ENCODE measurements at places on chromosomes 6 and 20.

DNA sequence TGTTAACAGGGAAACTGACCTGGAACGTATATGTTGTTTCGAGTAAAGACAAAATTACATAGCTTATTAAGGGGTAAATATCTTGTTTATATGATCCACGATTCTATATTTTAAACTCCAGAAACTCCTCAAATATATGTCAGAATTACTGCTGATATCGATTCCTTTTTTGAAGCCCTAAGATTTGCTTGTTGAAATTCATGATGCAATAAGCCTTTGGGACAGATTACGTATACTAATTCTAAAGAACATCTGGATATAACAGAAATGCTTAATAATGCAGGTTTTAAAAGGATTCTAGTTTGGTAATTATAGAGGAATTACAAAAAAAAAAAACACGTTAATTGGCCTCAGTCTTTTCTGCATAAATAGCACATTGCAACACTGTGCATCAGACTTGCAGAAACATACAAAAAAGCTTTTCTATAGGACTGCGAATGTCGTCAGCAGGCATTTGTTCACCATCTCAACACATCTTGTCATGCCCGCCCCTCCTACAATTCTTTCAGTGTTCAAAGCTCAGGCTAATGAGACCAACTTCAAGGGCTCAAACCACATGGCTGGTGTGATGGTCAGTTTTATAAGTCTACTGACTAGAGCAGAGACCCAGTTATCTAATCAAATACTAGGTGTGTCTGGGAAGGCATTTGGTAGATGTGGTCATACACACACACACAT is 74.9 kb downstream of the AGPAT4 start:
- DNase-seq, result no peak

DNA sequence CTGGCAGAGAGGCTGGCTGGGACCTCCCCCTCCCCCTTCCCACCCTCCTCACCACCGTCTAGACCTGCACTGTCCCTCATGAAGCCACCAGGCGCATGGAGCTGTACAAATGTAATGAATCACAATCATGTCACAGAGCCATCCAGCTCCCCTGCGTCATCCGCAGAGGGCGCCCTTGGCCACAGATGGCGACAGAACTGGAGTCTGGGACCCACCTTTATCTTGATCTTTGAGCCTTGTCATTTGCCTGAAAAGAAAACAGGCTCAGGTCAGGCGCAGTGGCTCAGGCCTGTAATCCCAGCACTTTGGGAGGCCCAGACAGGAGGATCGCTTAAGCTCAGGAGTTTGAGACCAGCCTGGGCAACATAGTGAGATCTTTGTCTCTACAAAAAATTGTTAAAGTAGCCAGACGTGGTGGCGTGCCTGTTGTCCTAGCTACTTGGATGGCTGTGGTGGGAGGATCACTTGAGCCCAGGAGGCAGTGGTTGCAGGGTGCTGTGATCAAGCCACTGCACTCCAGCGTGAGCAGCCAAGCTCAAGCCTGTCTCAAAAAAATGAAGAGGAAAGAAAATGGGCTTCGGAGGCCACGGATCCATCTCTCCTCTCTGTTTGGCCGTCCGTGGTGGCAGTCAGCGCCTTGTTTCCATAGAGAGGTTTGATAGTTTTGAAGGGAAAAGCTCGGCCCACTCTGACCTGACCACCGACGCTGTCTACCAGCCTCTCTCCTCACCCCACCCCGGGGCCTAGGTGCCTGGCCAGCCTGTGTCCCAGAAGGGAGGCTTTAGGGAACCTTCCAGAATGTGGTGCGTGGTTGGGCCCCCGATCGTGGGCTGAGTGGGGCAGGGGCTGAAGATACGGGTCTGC is 6.2 kb downstream of the COL9A3 start:
- no peak for DNase-seq

DNA sequence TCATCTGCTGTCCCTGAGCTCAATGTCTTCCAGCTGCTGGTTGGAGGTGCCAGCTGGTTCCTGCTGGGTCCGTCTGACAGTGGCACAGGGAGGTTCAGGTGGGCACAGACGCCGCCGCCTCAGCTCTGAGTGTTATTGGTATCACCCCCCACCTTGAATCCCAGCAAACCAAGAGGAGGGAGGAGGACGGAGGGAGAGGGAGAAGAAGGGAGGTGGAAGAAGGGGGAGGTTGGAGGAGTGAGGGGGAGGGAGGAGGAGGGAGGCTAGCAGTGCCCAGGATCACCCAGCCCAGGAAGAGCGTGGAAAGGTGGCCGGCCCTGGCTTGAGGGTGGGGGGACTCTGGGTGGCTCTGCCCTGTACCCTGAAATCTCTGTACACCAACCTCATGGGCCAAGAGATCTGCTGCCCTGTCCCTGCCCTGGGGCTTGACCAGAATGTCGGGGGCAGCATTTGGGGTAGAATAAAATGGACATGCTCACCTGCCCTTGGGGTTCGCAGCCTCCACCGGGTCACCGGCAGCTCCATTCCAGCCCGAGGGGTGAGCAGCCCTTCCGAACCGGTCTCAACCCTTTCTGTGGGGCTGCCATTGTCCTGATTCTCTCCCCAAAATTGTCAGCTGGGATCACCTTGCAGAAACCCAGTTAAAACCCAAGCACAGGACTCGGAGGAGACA is 17.1 kb downstream of the NTSR1 start:
- no peak for DNase-seq

GRCh38 chr6:43718387-43719105 is 31.0 kb upstream of the MRPS18A start:
- no peak for DNase-seq

GRCh38 chr20:32079655-32080109 is 27.6 kb downstream of the HCK start:
- DNase-seq, result no peak

DNA sequence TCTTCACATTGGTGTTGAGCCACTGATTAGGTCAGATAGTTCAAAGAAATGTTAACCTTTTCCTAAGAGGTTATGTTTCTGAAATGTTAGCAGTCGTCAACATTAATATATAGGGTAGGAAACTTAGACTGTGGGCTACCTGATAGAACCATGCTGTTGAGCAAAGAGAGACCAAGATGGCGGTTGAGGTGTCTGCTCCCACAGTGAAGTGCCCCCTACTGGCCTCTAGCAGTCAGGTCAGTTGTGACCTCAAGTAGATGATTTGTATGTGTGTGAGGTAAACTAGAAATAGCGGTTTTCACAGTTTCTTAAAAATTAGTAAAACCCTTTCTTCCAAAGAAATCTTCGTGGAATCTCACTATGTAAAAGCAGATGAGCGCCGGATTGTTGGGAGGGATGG is 40.3 kb downstream of the MTHFD1L start:
- no peak for DNase-seq

GRCh38 chr6:63805808-63806572 is 170.4 kb downstream of the PHF3 start:
- no peak for DNase-seq

GRCh38 chr6:92989656-92990055 is 429.7 kb downstream of the EPHA7 start:
- no peak for DNase-seq

DNA sequence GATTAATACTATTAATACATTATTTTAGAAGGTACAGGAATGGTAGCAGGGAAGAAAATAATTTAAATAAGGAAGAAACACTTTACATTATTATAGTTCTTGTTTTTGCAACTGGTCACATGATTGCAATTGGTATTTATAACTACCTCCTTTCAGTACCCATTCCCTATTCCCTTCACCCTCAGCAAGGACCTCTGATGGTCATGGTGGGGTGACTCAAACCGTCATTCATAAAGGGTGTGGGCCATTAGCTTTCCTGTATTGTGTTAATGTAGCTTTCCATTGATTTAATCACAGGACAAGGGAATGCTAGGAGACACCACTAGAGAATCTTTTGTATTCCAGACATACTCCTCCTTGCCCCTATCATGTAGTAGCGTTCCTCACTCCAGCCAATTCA is 47.2 kb upstream of the TMEM244 start:
- no peak for DNase-seq

- DNase-seq, result no peak
These were observed 115.7 kb downstream of the OGFRL1 start for GRCh38 chr6:71404145-71404966.

DNA sequence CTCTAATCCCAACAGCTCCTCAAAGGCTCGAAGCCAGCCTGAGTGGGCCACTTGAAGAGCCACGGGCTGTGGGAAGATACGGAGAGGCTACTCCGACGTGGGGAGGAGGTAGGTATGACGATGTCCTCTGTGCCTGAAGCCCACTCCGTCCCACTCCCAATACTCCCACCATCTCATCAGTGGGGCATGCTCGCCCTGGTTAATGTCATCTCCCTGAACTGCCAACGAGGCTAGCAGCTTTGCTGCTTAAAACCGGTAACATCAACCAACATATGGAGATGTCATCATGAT is 11.1 kb downstream of the NRN1 start:
- DNase-seq, result no peak

DNA sequence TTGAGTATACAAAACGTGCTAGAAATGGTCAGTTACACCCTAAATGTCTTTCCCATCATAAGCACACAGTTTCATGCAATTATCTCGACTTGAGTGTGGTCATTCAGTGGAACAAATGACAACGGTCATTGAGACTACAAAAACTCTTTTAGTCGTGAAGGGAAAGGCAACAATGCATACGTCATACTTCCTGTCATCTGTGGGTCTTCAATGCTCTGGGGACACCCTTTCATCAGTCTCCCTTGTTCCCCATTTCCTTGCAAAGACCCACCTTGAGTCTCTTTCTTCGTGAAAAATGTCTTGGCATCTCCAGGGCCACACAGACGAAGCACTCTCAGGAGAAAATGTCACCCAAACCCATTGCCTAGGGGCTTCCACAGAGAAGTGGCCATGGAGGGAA is 238.5 kb downstream of the GMPR start:
- no peak for DNase-seq

GRCh38 chr6:75830959-75831885 is 82.2 kb downstream of the MYO6 start:
- no peak for DNase-seq

- DNase-seq, result no peak
These were observed 175.9 kb downstream of the ARID1B start for GRCh38 chr6:156953127-156953478.

DNA sequence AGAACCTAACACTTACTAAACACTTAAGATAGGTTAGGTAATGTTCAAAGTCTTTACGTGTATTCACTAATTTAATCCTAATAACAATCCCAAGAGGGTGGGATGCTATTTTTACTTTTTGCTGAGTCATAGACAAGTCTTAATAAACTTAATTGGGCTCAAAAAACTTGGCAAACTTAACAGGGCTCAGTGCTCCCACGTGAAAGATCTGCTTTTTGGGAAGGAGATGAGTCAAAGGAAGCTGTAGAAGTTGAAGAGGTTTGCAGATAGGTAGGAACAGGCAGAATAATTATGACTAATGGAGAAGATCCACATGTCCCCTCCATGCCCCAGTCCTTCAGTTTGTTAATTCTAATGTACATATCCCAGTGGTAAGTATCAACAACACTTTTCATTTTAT is 44.5 kb upstream of the STMND1 start:
- peak; percentile 42 for DNase-seq

DNA sequence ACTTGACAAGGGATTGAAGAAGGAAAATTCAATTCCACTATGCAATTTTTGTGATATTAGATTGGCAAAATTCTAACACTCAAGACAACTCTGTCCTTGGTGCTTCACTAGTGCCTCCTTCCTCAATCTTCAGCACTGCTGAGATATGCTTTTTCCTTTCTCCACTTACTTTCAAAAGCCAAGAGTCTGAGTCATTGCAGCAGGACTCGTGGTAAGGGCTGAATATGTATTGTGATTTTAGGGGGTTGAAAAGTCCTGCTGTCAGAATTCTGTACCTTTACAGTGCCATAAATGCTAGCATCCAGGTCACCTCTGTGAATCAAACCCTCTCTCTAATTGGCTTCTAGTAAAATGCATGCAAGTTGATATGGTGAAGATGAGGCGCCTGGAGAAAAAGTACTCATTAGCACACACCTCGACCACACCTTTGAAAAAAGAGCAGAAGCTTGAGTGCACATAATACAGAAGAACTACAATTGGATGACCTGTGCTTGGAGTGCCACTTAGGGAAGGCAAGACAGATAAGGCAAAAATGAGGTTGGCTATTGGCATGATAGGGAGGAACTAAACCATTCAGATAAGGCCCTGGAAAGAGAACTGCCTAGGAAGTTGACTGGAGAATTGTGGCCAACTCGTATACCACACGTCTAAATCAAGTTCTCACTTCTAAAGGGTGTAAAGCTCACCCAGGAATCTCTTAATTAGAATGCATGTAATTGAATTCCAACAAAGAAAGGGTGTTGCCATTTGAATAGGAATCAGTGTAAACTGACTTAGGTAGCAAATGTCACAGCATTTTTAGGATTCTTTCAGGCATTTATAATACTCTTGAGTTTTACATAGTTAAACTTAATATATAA is 43.6 kb upstream of the FAM83B start:
- DNase-seq, result no peak

- no peak for DNase-seq
These were observed 143.8 kb upstream of the LAMA2 start for GRCh38 chr6:128739112-128739511.

DNA sequence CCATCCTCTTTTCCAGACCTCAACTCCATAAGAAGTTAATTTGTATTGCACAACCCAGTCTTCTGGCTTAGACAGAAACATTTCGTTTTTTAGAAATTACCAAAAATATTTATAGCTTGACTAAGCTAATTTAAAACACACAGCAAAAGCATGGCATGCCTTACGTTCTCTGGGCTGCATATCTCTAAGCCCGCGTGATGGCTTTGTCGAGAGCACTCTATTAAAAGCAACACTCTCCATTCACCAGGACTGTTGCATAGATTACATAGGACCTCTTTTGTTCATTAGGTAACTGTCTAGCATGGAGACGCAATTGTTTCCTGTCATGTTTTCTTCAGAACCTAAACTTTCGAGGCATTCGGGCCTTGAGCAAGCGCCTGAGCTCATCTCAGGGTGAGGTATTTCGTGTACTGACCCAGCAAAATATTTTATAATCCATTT is 104.5 kb downstream of the IBTK start:
- DNase-seq, result no peak

DNA sequence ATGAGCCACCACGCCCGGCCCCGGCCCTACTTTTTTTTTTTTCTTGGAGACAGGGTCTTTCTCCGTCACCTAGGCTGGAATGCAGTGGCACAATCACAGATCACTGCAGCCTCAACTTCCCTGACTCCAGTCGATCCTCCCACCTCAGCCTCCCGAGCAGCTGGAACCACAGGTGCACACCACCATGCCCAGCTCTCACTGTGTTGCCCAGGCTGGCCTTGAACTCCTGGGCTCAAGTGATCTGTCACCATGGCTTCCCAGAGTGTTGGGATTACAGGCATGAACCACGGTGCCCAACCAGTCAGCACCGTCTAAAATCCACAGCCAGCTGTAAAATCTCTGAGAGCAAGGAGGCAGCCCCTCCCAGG is 17.4 kb downstream of the SLC17A9 start:
- no peak for DNase-seq

- DNase-seq, result no peak
These were observed 283.6 kb downstream of the QKI start for GRCh38 chr6:163698086-163698485.

- DNase-seq, result no peak
These were observed 543.4 kb downstream of the CD83 start for GRCh38 chr6:14660806-14661579.
